ENCODE measurements at places on chromosomes 1 and 21.

- DNase-seq = no peak
Measured at GRCh38 chr1:244445320-244446181, 6.2 kb downstream of the ADSS2 start.

- DNase-seq = no peak
Measured at GRCh38 chr1:94721240-94721639, 98.9 kb upstream of the SLC44A3 start.

GRCh38 chr1:96845464-96845863, 123.9 kb downstream of the PTBP2 start:
- peak; percentile 20 for DNase-seq

DNA sequence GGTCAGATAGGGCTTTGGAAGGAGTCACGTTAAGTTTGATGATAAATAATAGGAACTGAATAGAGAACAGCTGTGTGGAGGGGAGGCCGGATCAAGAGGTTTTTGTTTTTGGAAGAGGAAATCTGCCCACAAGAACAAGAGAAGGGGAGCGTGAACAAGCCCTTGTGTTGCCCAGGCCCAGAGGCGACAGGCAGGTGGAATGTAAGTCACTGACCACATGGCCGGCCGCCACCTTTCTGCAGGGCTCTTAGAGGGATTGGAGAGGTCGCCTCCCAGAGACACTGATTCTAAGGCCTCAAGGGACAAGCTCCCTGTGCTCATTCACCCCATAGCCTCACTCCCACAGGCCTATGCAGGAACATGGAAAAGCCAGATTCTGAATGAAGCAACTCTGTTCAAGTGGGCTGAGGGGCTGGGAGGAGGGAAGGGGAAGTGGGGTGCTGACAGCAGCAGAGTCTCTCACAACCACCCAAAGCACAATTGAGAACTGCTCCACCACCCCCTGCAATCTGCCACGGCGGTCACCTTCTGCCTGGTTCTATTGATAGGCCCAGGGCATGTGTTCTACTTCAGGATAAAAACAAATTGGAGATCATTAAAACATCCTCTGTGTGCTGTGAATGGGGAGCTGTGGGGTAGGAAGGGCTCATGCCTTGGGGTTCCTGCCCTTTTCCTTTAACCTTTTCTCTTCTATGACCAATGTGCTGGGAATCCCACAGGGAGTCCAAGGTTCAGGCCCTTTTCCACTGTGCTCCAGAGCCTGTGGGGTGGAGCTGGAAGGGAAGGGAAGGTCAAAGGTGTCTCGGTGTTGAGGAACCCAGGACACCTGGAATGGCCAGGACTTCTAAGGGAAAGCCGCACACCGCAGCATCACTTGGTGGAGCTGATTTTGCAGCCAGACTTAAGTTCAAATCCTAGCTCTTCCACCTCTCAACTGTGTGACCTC, 63.3 kb upstream of the PARP1 start:
- DNase-seq = no peak

- no peak for DNase-seq
Measured at GRCh38 chr1:22953740-22954141, 18.9 kb downstream of the LACTBL1 start.

GRCh38 chr1:180210008-180210620, 19.9 kb upstream of the LHX4 start:
- no peak for DNase-seq

- no peak for DNase-seq
Measured at GRCh38 chr1:222071387-222071786, 329.5 kb upstream of the DUSP10 start.

DNA sequence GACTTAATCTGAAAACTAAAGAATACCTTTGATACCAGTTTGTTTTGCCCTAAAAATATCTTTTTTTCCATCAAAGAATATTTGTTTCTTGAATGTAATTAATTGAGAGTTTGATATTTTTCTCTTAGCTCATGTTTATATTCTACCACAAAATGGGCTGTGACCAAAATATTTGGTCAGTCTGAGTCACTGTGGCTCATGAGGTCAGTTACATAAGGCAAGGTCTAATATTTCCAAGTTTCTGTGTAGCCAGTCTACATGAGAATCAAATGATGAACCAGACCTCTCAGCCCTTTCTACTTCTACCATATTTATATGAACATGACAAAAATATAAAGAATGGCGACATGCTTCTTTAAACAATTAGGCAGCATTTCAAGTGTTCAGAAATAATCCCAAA, 83.0 kb upstream of the IVNS1ABP start:
- no peak for DNase-seq

- DNase-seq = no peak
Measured at GRCh38 chr1:239951511-239952140, 140.1 kb upstream of the FMN2 start.

DNA sequence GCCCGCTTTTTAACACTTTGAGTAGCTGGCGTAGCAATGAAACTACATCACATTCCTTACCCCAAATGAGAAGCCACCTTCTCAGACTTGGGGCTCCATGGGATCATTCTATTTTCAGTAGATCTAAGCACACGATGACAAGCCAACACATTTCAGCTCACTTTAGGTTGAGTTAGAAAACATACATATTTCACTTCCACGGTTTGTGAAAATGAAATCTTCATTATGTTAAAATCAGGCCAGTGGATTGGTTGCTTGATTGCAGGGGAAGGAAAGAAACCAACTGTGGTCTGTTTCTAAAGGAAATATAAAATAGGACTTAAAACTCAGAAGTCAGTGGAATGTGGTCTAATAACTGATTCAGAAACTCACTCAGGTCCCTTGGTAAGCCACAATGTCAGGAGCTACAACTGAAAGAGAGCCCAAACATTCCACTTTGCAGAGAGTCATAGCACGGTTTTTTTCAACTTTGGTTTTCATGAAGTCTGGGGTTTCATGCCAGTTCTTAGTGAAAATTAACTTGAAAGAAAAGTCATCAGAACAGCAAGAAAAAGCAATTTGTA, 82.3 kb upstream of the TIAM1 start:
- no peak for DNase-seq

DNA sequence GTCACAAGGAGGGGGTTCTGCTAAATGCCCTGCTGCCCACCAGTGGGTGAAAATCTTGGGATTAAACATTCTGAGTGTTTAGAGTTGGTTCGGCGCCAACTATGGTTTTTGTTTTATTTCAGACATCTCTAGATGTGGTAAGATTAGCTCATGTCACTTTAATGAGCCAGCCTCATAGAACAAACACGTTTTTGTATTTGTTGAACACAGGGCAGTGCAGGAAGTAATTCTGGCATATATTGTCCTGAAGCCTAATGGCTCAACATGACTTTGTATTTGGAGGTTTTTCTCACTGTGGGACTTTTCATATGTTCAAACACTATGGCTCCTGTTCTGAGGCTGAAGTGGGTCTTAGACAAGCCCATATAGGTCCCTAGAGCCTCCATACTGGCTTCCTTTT, 107.8 kb downstream of the NGF start:
- DNase-seq = no peak

GRCh38 chr1:243693800-243694199, 156.2 kb downstream of the AKT3 start:
- no peak for DNase-seq

DNA sequence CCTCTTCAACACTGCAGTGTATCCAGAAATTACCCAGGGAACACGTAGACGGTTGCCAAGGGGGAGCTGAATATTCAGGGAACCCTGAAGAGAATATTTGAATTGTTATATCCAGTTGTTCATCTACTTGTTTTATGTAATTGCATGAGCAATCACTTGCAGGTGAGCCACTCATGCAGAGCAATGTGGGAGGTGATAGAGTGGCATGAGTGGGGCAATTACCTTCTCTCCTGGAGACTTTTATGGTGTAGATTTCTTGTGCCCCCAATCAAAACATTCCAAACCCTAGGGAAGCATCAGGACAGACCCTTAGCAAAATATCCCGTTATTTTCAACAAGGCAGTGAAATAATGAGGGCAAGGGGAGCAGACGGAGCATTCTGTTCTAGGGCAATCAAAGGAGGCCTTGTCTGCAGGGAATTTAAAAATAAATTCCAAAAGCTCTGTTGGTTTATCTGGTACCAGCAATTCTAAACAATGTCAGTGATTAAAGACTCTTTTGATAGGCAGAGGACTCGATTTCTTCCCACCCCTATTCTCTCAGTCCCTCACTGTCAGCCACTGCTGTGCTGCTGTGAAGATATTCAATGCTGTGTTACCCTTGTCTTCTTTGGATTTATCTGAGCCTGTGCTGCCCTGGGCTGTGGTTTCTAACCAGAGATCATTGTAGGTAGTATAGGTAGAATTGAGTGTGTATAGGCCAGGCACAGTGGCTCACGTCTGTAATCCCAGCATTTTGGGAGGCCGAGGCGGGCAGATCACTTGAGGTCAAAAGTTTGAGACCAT, 180.2 kb upstream of the MAP1LC3C start:
- DNase-seq = no peak

GRCh38 chr1:77280962-77281361, 857 bp upstream of the AK5 start:
- DNase-seq = no peak

DNA sequence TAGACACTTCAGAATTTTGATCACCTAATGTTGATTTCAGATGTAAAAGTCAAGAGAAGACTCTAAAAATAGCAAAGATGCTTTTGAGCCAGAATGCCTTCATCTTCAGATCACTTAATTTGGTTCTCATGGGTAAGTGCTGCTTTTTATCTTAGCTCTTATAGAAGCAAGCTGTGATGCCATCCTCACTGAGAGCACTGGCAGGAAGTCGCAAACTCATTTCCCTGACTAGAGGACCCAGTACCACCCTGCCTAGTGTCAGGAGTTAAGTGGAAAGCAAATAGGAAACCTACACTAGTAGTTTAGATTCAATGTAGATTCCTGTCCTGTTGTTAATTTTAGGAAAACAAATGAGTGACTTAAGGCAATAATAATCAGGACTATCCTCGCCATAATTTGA, 12.1 kb downstream of the IFNAR2 start:
- DNase-seq = no peak

DNA sequence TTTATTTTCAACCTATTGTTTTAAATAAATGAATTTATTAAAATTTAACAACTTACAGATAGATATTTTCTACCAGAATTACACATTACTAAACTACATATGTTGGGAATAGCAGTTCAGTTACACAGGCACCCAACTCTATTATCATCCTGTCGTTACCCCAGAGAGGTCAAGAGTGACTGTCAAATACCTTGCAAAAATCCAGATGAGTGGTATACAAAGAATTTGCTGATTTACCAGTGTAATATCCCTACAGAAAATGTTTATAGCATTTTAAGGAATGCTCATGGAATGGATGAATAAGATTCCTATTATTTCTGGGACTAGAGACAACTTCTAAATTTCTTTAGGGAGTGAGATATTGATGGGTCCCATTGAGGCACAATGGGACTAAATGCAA, 300.7 kb upstream of the RGS18 start:
- DNase-seq = no peak

- DNase-seq = no peak
Measured at GRCh38 chr21:17386498-17386897, 126.3 kb upstream of the CXADR start.

DNA sequence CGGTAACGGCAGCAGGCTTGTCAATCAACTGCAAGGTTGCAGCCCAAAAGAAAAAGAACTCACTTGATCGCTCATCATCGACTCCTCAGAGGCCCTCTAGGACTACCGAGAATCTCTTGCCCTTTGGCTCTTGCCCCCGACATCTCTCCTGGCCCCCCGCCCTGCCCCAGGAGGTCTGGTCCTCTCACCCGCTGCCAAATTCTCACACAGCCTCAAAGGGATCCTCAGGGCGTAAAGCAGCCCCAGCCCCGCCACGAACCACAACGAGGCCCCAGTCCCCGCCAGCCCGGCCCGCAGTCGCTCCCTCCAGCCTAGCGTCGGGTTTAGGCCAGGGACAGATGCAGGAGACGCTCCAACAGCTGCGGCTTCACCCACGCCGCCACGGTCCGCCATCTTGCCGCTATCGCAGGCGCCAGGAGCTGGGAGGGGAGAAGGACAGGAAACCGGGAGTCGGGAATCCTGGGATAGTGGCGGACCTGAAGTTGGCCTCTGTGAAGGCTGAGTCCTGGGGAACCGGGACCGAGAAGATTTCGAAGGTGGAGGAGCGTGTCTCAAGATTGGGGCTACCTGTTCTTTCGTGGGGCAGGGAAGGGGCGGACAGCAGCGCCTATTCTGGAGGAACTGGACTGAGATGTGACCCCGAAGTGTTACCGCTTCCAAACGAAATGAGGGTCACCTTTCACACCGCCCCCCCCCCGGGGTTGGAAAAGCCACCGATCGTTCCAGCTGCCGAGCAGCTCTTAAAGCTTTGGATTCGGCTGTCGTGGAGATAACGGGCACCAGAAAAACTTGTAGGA, at the start of gene ST7L:
ST7L (minus strand) TSS at position 421 of the 797 bp plus-strand sequence; CDS start at position 393, 28 bp downstream.
- peak; percentile 43 for DNase-seq

- no peak for DNase-seq
Measured at GRCh38 chr1:217660353-217661062, 29.4 kb downstream of the SPATA17 start.

DNA sequence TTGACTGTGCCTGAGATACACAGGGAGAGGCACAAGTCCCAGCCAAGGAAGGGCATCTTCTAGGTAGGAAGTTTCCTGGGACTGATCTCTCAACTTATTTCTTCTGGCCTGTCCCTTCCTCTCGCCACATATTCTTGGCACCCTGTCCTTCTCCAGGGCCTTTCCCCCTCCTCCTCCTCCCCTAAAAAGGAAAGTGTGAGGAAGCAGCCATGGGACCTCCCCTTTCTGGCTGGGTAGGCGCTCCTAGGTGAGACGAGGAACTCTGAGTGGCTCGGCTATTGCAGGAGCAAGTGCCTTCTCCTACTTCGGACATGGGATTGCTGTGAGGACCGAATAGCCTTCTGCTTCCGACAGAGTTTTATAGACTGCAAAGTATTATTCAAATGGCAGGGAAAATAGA, 15.5 kb upstream of the MTARC2 start:
- no peak for DNase-seq

GRCh38 chr1:234479310-234479559, 256 bp upstream of the TARBP1 start:
- DNase-seq = no peak

GRCh38 chr1:43446881-43447835, 6.6 kb downstream of the HYI start:
- DNase-seq = no peak

DNA sequence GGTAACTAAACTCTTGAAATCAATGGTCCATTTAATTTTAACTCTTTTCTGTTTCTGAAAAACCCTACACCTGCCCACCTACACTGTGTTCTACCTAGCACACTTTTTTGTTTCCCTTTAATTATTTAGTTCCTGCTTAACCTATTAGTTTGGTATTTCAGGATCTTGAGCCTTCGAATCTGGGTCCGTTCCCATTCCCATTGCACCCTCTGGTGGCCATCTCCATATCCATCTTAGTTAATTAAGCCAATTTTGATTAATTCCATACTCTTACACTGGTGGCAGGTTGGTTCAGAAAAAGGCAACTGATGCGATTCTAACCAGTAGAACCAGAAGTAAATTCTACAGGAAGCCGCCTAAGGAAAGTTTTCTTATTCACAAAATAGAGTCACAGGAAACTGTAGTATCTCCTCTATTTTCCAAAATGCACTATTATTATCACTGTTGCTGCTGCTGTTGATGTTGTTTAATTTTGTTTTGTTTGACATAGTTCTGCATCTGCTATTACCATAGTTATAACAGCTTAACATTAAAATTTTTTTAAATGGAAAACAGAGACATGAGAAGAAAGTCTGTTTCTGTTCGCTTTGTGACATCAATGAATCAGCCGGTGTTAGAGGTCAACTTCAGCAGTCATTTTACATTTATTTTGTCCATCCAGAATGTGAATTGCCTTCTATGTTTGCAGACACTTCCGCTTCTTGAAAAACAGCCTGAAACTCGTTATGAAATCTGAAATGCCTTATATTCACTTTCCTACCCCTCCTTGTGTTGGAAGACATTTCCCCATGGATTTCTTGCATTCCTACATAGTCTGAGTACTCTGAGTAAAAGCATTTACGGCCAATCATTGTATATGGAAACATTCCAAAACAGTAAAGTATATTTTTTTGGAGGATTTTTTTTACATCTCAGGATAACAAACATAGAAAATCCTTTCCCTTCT, 115.5 kb upstream of the NCAM2 start:
- no peak for DNase-seq

Measured in T-helper 1 cell (primary cell).